Dorsolateral prefrontal cortex (tissue), 122 donors: ENCODE measurements at places on chromosomes 2 and 18. TPM values are rescaled to one million over a fixed set of nuclear protein-coding genes. Genes with fewer than 3 reads are reported as not detected.

TGFBRAP1 gene
- total RNA-seq: 25.2 TPM

GPR17 gene
- total RNA-seq: 11.0 TPM

LRP2 gene
- total RNA-seq: 57.9 TPM

EGR4 gene
- total RNA-seq: 8.6 TPM
